ENCODE measurements at places on chromosomes 2 and 18. TPM values are rescaled to one million over a fixed set of nuclear protein-coding genes. Genes with fewer than 3 reads are reported as not detected.

VSNL1 gene
- polyA plus RNA-seq: 6.7 TPM

ESCO1 gene
- polyA plus RNA-seq: 22.7 TPM

IL36B gene
- not detected for polyA plus RNA-seq

DNA sequence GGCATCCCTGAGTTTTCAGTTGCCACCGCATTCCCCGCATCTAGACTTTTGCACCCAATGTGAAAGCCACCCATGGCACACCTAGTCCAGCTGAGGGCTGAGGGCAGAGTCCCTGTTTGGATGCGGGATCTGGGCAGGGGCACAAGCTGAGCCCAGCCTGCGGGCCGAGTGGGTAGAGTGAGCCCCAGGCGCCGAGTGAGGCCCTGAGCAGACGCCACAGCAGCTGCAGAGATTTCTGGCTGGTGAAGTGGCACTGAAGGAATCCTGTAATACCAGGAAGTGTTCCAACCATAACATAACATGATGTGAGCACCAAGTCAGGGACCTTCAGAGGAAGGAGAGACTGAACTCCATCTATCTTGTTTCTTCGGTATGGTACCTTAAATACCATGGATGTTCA is 27.7 kb upstream of the FRZB start:
- no peak for DNase-seq

DPP10 gene
- 0.99 TPM for polyA plus RNA-seq

MYL1 gene
- 11,489 TPM for polyA plus RNA-seq

GRCh38 chr2:189574793-189575475 is 5.7 kb downstream of the SLC40A1 start:
- no peak for DNase-seq

TAF4B gene
- polyA plus RNA-seq: 2.6 TPM

DNA sequence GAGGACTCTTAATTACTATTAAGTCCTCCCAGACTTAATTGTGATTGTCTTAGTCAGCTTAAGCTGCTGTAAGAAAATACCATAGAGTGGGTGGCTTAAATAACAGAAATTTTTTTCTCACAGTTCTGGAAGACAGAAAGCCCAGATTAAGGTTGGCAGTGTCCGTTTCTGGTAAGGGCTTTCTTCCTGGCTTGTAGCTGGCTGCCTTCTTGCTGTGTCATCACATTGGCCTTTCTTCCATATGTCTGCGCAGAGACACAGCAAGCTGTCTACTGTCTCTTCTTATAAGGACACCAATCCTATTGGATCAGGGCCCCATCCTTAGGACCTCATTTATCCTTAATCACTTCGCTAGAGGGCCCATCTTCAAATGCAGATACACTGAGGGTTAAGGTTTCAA is 38.5 kb downstream of the ASXL3 start:
- no peak for DNase-seq

- no peak for DNase-seq
These were observed 58.0 kb upstream of the EDAR start for GRCh38 chr2:109046925-109047508.

C2orf80 gene
- not detected for polyA plus RNA-seq

DNA sequence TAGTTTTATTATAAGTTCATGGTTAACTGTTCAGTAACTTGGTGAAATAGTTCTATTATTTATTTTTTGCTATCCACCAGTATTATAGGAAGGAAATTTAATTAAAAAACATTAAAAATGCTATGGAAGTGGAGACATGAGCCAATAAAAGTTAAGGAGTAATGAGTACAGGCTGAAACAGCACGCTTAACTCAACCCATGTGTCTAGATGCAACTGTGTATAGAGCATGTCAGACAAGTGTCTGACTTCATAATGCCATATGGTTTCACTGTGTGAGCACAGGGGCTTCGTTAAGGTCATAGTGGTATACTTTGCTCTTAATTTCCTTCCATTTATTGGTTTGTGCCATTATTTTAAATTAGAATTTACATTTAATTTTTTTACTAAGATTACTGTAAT is 566.8 kb upstream of the NRP2 start:
- DNase-seq: no peak

DNA sequence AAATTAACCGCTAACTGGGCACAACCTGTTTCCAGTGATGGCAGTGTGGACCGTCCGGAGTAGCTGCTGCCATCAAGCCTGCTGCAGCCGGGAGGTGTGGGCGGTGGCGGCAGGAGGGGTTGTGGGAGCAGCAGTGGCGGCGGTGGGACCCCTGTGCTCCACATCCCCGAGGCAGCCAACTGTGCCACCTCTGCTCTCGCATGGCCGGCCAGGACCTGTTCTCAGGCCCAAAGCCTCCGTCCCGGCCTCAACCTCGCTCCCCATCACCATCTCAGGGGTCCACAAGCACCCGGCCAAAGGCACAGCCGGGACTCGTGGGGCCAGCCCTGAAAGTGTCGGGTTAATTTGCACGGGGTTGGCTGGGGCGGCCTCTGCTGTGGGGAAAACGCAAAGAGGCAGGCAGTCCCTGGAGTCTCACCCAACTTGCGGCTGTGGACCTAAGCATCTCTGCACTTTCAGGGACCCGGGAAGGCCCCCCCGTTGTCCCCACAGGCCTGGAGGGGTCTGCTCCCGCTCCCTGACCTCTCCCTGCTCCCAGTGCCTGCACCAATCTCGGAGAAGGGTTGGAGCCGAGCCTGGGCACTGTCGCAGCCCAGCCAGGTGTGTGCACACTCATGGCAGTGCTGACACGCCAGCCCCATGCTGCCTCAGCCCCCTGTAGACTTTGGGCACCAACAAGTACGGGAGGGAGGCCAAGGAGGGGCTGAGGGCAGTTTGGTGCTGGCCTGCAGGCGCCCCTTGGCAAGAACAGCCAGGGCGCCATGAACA is 44.4 kb upstream of the PEX13 start:
- no peak for DNase-seq

- no peak for DNase-seq
These were observed 47.8 kb downstream of the PHLPP1 start for GRCh38 chr18:62763101-62763521.

BMP10 gene
- polyA plus RNA-seq: not detected

- DNase-seq: no peak
These were observed 48.2 kb upstream of the TMEM200C start for GRCh38 chr18:5943514-5943913.

DNA sequence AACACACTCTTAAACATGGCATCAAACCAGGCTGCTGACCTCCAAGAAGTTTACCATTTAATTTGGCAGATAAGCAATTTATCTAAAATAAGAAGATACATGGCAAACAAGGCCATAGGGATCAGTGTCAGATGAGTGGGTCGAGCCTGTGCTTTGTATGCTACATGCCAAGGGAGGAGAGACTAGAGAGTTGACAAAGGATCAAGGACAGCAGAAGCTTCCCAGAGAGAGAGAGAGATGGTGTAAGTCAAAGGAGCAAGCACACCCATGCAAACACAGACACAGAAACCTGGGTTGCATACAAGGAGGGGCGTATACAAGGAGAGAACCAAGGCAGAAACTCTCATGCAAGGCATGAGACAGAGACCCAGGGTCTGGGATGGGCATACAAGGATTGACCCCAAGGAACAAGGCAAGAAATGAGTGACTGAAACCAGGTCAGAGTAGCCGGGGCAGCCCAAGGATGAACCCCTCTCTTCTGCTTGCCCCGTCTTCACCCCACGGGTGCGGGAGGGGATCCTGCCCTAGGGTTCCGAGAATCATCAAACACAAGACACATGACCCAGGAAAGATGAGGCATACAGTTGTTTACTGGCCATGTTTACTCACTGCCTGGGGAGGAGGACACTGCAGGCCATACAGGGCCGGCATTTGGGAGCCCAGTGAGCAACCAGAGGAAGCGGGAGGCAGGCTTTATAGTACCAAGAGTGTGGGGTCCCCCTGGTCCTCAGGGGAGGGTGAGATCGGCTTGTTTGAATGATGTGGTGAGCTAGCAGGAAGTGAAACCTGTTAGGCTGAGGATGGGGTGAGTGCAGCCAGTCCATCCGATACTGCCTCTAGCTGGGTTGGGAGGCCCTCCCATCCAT is 529.2 kb upstream of the ID2 start:
- no peak for DNase-seq

ZBTB7C gene
- 7.0 TPM for polyA plus RNA-seq

MOGAT1 gene
- polyA plus RNA-seq: not detected

DNA sequence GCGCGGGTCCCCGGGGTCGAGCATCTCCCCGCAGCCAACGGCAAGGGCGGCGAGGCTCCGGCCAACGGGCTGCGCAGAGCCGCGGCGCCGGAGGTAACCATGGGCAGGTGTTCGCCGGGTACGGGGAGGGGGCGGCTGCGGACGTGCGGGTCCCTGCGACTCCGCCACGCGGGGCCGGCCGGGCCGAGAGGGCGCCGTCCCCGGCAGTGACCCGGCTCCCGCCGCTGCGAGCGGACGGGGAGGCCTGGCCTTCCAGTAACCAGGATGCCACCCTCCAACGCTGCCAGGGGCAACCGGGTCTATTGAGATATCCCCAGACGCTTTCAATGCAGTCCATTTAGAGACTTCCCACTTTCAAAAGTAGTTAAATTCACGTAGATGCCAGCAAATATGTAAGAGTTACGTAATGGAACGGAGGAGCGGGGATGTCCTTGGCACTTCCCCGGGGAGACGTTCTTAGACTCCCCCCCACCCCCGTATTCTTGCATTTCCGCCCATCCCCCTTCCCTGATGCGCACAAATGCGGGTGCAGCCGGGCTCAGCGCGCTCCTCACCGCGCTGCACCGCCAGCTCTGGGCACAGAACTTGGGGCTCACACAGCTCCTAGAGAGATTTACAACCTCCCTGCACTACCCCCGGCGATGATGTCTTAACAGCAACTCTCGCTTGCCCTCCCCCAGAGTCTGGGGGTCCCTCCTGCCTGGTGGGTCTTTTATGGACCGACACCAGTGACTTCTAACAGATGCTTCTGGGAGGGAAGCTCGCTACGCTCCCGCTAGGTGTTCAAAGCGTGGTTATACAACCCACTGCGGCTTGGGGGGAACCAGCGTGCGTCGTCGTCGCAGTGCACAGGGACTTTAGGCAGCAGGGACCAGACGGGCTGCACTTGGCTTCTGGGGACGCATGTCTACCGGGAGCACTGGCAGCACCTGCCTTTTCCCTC is 657 bp downstream of the SGPP2 start:
- DNase-seq: no peak

DNA sequence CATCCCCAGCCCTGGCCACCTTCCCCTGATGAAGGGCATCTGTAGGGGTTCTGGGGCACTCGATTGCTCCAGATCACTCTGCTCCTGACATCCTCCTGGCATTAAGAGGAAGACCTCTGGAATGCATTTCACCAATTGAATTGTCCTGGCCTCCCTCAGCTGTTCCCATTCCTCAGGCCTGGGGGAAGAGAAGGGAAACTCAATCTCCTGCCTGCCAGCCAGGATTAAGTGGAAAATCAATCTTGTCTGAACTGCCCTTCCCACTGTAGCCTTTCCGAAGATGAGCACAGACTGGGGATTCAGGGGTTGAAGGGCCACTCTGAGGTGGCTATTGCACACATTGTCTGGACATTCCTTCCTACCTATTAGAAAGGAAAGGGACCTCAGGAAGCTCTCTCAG is 99.8 kb downstream of the ALK start:
- peak; percentile 7 for DNase-seq

- DNase-seq: no peak
These were observed 287.7 kb upstream of the GCFC2 start for GRCh38 chr2:75998451-75998850.

- DNase-seq: no peak
These were observed 194.0 kb downstream of the BABAM2 start for GRCh38 chr2:28084564-28084963.

GRCh38 chr2:205864491-205864890 is 182.2 kb downstream of the NRP2 start:
- no peak for DNase-seq

DNA sequence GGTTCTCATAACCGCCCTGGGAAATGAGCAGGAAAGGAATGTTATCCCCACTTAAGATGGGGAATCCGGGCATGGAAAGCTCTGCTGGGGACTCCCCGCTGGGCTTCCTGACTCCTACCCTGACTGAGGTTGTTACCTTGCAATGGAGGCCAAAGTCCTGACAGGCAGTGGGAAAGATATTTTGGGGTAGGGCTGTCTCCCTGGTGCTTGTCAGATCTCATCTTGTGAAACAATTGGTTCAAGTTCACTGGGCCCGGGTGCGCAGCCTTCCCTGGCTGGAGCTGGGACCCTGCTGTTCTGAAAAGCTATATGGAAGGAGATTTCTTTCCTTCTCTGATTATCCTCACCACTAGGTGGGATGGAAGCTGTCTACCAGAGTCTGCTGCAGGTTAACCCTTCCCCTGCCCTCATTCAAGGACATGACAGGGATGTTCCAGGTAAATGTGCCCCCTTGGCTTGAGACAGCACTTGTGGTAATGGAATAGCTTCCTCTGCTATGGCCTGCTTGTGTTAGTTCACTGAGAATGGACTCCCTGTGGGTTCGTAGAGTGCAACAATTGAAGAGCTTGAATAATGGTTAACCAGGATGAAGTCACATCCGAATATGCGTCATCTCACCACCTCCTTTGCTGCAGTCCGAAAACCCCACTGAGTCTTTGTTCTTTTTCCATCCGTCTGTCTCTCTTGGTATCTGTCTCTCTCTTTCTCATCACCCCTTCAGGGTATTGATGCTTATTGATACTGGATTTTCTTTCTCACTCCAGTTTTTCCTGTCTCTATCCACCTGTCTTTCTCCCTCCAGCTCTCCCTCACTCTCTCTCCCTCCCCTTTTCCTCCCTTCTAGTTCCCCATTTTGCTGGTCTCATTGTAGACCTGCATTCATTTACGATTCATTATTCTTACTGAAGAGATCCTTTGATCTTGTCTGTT is 67.8 kb upstream of the EPAS1 start:
- no peak for DNase-seq

RIF1 gene
- polyA plus RNA-seq: 50.3 TPM

- DNase-seq: no peak
These were observed 82.0 kb downstream of the RRM2 start for GRCh38 chr2:10204326-10205161.

DNA sequence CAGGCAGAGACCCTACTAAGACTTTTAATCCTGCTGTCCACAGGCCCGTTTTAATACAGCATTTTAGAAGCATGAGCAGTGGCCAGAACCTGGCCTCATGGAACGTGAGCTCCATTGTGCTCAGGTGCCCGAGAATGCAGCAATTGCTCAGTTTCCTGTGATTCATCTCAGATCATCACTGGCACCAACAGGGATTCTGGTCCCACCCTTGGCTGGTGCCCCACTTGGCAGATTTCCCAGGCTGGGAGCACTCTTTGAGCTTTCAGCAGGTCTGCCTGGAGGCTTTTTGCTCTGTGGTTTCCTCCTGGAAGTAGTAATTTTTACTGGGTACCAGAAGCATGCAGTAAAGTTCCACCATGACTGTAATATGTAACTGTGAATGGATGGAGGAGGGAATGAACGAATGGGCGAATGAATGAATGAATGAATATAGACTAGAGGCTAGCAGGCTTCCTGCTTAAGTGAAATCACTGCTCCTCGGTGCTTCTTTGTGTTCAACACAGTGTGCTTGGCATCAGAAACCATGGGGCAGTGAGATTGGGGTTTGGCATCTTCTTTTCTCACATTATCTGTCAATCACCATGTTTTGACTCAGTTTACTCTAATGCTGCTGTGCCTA is 312.9 kb downstream of the PRKCE start:
- no peak for DNase-seq

TBR1 gene
- polyA plus RNA-seq: not detected

DNA sequence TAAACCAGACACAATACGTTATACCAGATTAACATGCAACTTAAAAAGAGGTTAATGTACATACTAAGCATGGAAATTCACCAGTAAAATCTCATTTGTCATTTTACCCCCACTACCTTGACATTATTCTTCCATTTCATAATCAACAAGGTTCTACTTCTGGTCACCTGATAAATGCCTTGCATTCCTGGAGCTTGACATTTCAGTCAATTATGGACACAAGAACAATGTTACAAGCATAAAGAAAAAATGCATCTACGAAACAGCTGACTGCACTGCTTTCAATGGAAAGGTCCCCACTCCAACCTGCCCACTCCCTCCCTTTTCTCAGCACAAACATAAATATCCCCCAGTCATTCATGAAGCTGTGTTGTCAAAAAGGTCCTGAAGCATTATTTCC is 31.4 kb downstream of the ARL5A start:
- no peak for DNase-seq

DCDC2C gene
- polyA plus RNA-seq: 7.3 TPM
